ENCODE measurements at places on chromosomes 7 and 10. TPM values are rescaled to one million over a fixed set of nuclear protein-coding genes. Genes with fewer than 3 reads are reported as not detected.
A peak's percentile ranks its signal among the peaks of the same experiment; 100 is the strongest.

DNA sequence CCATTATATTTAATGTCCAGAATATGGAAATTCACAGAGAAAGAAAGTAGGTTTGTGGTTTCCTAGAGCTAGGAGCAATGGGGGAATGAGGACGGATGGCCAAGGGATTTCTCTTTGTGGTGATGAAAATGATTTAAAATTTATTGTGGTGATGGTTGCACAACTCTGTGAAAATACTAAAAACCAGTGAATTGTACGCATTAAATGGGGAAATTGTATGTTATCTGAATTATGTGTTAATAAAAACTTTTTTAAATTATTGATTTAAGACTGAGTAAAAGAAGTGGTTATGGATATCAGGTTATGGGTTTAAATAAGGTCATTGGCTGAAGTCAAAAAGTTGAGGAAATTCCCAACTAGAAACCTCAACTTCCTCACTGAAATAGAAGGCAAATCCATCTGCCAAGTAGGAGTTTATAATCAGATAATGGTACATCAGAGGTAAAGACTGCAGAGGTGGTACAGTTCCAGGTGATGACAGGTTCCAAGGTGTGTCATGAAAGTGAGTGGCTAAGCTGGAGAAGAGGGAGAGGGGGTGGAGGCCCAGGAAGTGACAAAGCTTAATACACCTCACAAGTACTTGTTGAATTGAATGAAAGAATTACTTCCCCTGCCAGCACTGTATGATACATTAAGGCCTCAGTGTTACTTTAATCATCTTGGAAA is 68.9 kb upstream of the CCDC71L start:
- no peak for DNase-seq

- DNase-seq = no peak
Measured at GRCh38 chr10:62852961-62853702, 37.0 kb upstream of the EGR2 start.

GRCh38 chr10:387909-388660 is 252.8 kb downstream of the ZMYND11 start:
- no peak for DNase-seq

SAP25 gene
- total RNA-seq = not detected

DNA sequence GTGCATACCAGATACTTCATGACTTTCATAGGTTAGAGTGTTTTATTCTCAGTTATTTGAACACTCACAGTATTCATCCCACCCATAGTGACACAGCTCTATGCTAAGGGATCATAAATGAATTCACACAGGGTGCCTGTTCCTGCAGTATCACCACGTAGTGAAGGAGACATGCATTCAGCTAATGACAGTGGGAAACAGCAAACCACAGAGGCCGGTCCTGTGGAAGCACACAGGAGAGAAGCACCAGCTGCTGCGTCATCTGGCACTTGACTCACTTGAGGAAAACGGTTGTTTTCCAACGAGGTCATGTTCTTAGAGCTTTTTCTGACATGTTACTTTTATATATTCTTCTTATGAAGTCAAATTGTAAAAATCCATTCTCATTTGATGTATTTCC is 73.0 kb downstream of the UBE3C start:
- peak; percentile 97 for DNase-seq

GRCh38 chr10:52027055-52027705 is 286.9 kb upstream of the DKK1 start:
- DNase-seq = no peak

- no peak for DNase-seq
Measured at GRCh38 chr10:110837418-110838171, 34.1 kb upstream of the PDCD4 start.

DNA sequence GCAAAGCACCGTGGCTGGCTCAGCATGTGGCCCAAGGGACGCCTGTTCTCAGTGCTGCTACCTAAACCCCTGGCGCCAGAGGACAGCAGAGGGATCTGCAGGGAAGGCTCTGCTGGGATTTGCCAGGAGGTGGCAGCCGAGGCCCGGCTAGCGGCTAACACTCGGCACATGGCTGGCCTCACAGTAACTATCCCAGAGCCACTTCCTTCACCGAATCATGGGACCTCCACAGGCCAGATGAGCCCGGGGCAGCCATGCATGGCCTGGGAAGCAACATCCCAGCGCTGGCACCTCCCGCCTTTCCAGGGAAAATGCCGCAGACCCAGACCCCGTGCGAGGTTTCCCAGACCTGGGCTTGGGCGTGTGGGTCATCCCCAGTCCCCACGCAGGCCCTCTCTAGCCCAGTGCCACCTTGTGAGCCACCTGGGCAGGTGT is 36.4 kb downstream of the DPYSL4 start:
- DNase-seq = peak; percentile 67

GRCh38 chr10:24920907-24921881 is 31.2 kb downstream of the PRTFDC1 start:
- peak; percentile 94 for DNase-seq

DNA sequence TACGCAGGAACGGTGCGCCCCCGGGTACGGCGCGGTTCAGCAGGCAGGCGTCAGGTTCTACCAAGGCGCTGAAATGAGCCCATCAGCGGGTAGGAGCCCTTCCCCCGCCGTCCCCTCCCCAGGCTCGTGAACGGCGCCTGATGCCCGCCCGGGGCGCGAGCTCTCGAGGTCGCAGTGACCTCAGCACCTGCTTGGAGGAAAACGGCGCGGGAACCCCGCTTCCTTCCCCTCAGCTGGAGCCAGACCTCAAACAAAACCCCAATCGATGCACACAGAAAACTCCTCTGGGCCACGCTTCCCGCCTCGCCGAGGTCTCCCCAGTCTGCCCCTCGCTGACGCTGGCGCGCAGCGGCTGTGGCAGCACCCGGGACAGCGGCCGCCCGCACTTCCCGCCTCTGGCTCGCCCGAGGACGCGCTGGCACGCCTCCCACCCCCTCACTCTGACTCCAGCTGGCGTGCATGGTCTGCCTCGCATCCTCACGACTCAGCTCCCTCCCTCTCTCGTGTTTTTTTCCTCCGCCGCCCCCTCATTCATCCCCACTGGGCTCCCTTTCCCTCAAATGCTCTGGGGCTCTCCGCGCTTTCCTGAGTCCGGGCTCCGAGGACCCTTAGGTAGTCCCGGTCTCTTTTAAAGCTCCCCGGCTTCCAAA is 514 bp upstream of the GAD2 start:
- no peak for DNase-seq

GRCh38 chr10:77186936-77187335 is 450.7 kb downstream of the KCNMA1 start:
- no peak for DNase-seq

STAMBPL1 gene
- total RNA-seq = 57.1 TPM

- no peak for DNase-seq
Measured at GRCh38 chr7:3336042-3336665, 35.1 kb downstream of the SDK1 start.

GRCh38 chr10:43857206-43857930 is 208.7 kb upstream of the ZNF32 start:
- DNase-seq = peak; percentile 86

DNA sequence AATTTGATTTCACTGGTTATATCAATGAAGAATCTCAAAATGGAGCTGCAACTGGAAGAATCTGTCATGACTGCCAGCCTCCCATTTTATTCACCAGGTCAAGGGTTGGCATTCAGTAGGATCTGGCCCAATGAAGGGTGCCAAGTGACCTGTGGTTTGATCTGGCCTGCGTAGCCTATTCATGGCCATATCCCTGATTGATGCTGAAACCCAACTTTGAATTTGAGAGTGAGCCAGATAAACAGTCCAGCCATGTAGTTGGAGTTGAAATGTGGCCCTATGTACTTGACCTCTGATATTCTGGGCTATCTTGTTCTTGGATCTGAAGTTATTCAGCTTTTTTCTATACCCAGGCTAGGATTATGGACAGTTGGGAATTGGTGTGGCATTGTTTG is 1.5 kb downstream of the MKLN1 start:
- peak; percentile 18 for DNase-seq

DNA sequence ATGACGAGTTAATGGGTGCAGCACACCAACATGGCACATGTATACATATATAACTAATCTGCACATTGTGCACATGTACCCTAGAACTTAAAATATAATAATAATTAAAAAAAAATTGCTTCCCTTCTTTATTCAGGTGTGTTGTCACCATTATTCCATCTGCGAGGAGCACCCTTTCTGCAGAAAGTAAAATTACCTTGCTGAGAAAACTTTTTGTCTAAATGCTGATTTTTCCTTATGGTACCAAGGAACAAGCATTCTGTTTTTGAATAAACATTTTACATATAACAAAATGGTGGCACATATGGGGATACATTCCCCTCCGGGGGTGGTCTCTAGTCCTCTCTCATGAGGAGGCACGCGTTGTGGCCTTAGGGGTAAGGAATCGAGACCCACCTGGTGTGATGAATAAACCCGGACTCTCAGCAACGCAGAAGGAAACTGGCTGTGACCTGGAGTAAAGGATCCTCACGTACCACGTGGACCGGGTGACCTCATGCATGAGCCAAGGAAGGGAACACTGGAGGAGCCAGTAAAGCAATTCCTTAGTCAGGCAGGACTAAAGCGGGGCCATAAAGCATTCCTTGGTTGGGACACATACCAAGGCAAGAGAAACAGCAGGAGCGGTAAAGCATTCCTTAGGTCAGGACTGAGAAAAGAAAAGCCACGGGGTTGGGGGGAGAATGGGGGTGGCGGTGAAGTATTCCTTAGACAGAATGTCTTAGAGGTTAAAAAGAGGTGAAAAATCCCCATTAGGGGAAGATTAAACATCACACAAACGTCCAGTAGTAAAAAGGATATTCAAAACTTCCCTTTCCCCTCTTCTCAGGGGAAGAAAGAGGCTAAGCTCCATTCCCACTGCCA is 20.8 kb upstream of the OPTN start:
- DNase-seq = no peak

- peak; percentile 94 for DNase-seq
Measured at GRCh38 chr7:79420464-79420863, 33.0 kb downstream of the MAGI2 start.

TMEM139 gene
- not detected for total RNA-seq

DNA sequence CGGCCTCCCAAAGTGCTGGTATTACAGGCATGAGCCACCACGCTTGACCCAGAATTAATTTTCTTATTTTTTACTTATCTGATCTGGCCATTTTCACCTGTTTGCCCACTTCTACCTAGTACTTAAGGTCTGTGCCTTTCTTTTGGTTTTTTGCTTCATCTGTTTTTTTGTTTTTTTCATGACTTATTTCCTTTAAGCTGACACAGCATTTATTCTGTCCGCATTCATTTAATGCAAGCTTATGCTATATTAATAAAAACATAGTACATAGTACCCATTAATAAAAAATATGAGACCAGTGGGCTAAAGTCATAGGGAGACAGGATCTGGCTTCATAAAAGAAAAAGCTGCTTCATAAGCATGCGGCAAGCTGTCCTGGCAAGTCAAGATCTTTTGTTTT is 205.4 kb downstream of the ZEB1 start:
- no peak for DNase-seq
